ENCODE measurements at places on chromosomes 13 and 19. TPM values are rescaled to one million over a fixed set of nuclear protein-coding genes. Genes with fewer than 3 reads are reported as not detected.

Gene TJP3
- not detected for total RNA-seq

Gene TBC1D4
- 19.3 TPM for total RNA-seq

Gene KLK3
- total RNA-seq = not detected

Gene ZNF730
- total RNA-seq = 0.22 TPM

GRCh38 chr13:114224201-114224600 is 10.5 kb upstream of the CDC16 start:
- no peak for DNase-seq

DNA sequence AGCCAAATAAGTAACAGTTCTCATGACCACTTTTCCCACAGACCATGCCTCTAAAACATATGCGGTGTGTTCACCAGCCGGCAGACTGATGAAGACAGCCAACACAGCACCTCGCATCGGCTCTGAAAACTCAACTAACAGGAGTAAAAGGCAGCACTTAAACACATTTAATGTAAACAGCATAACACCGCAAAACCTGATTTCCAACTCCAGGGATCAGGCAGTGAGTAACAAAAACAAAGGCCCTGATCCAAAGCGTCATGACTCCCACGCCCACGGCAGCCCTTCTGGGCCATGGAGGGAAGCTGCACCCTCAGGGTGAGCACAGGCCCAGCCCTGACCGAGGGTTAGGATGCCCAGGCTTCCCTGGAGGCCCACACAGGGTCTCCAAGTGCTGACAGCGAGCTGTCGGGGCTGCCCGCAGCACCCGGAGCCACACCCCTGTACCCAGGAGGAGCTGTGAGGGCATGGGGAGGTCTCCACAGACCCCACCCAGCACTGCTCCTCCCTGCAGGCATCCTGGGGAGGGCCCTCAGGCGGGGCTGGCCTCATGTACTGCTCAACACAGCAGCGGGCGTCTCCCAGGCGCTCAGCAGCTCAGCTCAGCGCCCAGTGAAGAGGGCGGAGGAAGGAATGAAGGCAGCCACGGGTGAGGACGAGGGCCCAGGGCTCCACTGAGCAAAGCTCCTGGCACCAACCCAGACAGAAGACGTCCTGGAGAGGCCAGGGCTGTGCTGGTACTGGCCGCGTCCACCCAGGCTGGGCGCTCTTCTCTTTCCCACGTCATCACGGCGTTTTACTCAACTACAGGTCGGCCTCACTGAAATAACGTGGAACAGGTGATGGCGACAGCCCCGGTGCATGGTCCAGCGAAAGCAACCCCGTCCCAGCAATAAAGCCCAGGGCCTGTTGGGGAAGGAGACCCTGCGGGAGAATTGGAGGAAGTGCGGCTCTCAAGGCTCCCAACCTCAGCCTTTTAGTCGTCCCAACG is 53.7 kb downstream of the RASA3 start:
- peak; percentile 97 for DNase-seq

DNA sequence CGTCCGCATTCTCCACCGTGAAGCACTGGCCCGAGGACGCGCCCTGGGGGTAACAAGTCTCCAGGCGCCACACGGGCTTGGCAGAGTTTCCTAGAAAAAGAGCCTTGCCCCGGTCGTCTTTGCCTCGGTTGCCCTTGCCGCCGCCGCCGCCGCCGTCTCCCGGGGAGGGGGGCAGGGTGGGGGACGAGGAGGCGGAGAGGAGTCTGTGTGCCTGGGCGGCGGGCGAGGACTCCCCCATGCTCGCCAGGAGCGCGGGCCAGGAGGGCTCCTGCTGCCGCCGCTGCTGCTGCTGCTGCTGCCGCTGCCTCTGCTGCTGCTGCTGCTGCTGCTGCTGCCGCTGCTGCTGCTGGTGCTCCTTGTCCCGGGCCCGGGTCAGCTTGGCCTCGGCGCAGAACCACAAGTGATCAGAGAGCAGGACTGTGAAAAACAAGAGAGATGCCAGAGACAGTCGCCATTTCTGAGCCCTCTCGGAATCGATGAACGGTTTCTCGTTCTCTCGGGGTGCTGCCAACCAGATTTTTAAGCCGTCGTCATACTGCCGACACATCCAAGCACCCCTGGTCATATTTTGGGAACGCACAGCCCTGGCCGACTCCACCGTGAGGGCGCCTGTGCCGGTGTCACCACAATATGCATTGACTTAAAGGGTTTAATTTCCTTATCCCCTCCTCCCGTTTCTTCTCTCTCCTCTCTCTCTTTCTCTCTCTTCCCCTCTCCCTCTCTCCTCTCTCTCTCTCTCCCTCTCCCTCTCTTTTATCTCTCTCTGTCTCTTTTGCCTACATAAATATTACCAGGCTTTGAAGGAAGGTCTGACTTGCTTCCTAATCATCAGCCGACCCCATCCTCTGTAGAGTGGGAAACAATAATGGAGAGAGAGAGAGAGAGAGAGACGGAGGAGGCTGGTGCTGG is 349.1 kb downstream of the LIG4 start:
- DNase-seq = peak; percentile 68

DNA sequence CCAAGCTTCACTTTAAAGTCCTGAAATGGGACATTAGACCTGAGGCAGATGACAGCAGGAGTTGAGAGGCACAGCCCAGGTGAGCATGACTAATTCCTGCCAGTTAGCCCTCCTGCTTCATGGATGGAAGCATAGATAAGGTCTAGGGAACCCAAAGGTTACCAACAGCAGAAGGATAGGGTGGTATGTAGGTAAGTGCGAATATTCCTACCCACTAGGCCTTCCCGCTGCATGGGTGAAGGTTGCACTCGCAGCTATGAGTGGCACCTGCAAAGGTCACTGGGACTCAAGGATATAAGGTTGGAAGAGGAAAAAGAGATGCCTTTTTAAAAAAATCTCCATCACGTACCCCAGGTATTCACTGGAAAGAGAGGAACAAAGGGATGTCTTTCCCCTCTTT is 12.2 kb upstream of the MLLT1 start:
- DNase-seq = no peak

GRCh38 chr13:113631341-113632095 is 26.5 kb downstream of the ATP4B start:
- DNase-seq = no peak

GRCh38 chr13:55432814-55433213 is 1707.9 kb upstream of the PRR20A start:
- DNase-seq = no peak

DNA sequence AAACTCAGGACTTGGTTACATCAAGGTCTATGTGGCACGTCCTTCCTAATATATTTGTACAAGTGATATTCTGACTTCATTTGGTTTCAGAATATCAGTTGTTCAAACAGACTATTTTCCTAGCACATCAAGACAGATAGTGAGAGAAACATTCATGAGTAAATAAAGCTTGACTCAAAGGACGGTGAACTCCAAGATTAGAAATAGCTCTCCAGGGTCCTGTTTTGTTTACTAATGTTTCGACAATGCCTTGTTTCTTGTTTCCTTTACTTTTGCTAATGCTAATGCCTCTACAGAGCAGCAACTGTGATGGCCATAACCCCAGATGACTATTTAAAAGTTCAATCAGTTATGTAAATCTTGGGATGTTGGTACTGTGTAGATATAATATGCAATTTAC is 313.9 kb downstream of the KLF12 start:
- no peak for DNase-seq

DNA sequence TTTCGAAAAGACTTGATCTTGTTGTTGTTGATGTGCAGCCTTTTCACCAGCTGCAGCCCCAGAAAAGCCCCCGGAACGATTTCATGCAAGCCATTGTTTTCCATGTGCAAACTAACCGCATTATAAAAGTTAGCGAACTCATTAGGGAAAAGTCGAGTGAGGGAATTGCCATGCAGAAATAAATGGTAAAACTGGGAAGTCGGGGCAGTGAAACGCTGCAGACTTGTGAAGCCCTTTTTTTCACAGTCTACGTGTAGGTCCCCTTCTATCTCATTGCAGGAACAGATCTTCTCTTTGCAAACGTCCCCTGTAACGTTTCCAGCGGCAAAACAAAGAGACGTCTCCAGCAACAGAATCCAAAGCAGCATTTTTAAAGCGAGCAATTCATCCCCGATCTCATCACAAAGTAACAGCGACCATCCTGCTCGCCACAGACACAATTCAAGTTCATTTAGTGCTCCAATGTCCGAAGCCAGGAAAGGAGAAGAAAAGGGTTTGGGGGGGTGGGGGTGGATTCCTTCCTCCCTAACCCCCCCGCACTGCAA is 1.1 kb downstream of the SLITRK1 start:
- DNase-seq = no peak

Data from GM23248 (cell line).